Thyroid gland (tissue), 4 donors: ENCODE measurements at places on chromosomes 7 and 10. TPM values are rescaled to one million over a fixed set of nuclear protein-coding genes. Genes with fewer than 3 reads are reported as not detected.

UNC5B gene
- 3.9 TPM for total RNA-seq

OPALIN gene
- not detected for total RNA-seq

CYP2W1 gene
- not detected for total RNA-seq

ASAH2 gene
- total RNA-seq, result 0.11 TPM

IGFBP3 gene
- total RNA-seq, result 95.1 TPM

RNF133 gene
- 3.1 TPM for total RNA-seq

ZNF117 gene
- 14.3 TPM for total RNA-seq

GRCh38 chr10:3881622-3882021 is 96.6 kb upstream of the KLF6 start:
- peak; percentile 22 for DNase-seq

DNA sequence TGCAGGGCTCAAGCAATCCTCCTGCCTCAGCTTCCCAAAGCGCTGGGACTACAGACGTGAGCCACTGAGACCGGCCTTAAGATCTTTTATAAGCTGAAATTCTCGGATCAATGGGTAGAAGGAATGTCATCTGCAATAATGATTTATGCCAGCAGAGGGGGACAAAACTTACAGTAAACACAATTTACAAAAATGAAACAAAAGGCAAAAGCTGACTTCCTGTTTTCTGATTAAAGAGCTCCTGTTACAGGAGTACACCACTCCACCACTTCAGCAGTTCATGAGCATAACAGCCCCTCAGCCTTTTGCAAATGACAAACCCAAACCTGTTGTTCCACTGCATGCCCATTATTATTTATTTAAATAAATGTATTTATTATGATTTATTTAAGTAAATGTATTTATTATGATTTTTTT is 88.5 kb upstream of the ATP6V0A4 start:
- peak; percentile 8 for DNase-seq

DNA sequence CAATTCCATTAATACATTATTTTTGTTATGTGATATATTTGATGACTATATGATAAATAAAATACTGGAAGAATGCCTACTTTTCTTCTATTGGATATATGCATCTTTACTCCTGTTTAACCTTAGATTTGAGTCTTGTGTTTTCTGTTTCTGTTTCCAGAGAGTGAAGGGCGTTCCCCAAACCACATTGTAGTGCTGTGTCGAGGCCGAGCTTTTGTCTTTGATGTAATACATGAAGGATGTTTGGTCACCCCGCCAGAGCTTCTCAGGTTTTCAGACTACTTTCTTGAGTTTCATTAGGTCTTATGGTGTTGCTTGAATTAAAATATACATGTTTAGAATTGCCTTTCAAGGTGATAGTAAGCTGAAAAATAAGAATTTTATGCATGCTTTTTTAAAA is 23.8 kb downstream of the CROT start:
- no peak for DNase-seq

DNA sequence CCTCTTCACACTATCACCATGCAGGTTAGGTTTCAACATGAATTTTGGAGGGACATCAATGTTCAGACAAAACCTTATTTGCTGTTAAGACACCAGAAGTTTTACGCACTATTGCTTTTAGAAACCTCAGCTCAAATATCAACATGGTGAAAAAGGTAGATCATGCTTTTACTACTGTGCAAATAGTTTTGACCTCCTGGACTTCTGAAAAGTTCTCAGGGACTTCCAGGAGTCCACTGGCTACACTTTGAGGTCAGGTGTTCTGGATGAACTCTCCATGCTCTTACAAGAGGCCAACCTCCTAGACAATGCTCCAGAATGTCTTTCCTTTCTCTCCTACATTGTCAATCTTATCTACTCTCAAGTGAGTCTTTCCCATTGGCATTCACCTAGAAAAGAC is 55.9 kb downstream of the SLC25A13 start:
- DNase-seq, result no peak

- DNase-seq, result peak; percentile 11
Observed at GRCh38 chr7:157662981-157663716, 326.3 kb downstream of the DNAJB6 start.

- peak; percentile 13 for DNase-seq
Observed at GRCh38 chr7:23956772-23957576, 247.0 kb downstream of the STK31 start.

- no peak for DNase-seq
Observed at GRCh38 chr10:95475003-95475383, 86.2 kb downstream of the SORBS1 start.

- DNase-seq, result no peak
Observed at GRCh38 chr7:46444256-46444655, 523.2 kb upstream of the IGFBP3 start.

DNA sequence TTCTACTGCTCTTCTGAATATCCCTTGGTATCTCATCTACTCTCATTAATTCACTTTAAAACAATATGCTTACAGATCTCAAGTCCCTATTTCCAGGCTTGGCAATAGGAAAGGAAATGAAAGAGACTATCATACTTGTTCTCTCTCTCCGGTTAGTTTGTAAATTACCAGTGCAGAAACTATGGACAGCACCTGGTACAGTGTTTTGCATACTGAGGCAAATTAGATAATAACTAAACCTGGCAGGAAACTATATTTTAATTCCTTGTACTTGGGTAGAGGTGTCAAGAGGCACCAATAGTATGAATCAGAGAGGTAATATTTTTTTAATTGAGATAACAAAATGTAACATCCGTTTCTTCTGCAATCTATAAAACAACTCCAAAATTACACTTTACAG is 97.7 kb upstream of the TMEM196 start:
- no peak for DNase-seq

DNA sequence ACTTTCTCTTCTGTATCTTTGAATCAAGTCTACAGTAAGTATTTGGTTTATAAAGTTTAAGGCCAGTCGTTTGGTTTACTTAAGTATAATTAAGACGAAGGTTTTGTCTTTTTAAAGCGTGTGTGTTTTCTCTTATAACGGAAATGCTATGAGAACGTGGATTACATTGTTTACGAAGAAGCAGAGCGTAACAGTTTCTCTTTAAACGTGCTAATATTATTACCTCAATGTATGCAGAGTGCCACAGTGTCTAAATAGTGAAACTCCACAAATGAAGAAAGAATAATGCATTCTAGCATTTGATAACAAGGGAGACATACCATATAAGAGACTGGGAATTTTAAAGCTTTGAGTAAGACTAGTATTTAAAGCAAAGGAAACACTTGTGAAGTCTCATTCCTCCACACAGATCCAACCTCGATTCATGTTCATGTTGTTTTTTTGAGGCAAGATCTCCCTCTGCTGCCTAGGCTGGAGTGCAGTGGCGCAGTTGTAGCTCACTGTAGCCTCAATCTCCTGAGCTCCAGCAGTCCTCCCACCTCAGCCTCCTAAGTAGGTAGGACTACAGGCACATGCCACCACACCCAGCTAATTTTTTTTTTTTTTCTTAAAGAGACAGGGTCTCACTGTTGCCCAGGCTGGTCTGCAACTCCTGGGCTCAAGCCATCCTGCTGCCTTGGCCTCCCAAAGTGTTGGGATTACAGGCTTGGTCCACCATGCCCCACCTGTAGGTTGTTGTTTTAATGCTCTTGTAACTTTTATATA is 75.1 kb downstream of the ANKRD61 start:
- no peak for DNase-seq

GRCh38 chr7:100830396-100830795 is 3.1 kb upstream of the EPHB4 start:
- no peak for DNase-seq

- no peak for DNase-seq
Observed at GRCh38 chr7:91310830-91311460, 46.7 kb downstream of the FZD1 start.

DNA sequence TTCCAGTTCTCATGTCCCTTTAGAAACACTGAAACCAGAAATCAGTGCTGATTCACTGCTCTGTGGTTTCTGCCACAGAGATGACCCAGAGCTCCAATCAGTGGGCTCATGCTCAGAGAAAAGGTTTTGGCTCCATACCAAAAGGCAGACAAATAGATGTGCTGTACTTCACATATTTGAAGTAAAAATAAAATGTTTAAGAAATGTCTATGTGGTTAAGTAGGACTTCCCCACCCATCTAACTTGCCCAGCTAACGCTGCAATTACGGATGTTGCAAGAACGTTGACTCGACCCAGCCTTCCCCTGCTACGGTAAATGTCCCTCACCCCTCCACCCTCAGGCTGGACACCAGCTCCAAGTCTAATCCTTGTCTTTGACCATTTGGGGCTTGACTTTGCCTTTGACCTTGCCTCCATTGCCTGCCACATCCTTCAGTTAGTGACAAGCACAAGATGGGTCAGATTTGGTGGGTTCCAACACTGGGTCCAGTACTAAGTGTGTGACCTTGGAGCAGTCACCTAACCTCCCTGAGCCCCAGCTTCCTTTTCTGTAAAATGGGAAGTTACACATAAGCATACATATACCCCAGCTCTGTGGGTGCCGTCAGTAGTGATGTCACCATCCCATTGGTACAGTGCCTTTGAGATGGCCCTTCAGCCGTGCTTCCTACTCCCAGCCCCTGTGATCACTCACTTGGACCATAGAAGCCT is 95.8 kb downstream of the CHST15 start:
- no peak for DNase-seq

- no peak for DNase-seq
Observed at GRCh38 chr10:10235003-10235402, 782.7 kb upstream of the CELF2 start.

DNA sequence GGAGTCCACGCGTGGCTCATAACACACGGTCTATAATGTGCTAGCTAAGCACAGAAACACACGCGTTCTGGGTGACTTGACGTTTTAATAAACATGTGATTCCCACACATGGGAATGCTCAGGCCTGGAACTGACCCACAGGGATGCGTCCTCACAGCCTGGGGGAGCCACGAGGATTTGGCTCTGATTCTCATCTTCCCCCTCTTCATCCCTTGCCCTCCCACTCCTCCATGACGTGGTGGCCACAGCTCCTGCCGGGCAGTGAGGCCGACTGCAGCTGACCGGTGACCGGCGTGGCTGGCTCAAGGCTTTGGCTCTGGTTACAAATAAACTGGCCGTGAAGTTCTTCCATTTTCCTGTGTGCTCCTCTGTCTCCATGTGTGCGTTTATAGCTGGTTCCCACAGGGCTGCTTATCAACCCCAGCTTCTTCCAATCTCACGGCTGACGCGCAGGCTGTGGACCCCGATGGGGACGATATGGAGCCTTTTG is 40.9 kb upstream of the KLF6 start:
- no peak for DNase-seq

DNA sequence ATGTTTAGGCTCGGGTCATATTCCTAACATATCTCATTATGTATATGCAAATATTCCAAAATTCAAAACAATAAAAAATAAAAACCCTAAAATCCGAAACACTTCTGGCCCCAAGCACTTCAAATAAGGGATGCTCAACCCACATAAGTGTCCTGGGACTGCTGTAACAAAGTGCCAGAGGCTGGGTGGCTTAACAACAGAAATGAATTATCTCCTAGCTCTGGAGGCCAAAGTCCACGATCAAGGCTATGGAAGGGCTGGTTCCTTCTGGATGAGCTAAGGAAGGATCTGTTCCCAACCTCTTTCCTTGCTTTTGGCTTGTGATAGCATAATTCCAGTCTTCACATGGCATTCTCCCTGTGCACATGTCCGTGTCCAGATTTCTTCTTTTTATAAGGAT is 181.6 kb upstream of the NFE2L3 start:
- no peak for DNase-seq
